ENCODE measurements at places on chromosomes 12 and 14. TPM values are rescaled to one million over a fixed set of nuclear protein-coding genes. Genes with fewer than 3 reads are reported as not detected.

The MYF5 gene
- not detected for total RNA-seq

The ACYP1 gene
- total RNA-seq = 9.1 TPM

The TMEM63C gene
- total RNA-seq = not detected

The LMNTD1 gene
- 1.9 TPM for total RNA-seq

The KRT83 gene
- total RNA-seq = not detected

The FSCB gene
- 0.12 TPM for total RNA-seq

The CLEC1B gene
- total RNA-seq = not detected

The C12orf60 gene
- 0.50 TPM for total RNA-seq

The SYT1 gene
- 2.3 TPM for total RNA-seq

The C3AR1 gene
- 0.12 TPM for total RNA-seq

The SDS gene
- total RNA-seq = not detected

The NPAS3 gene
- 1.4 TPM for total RNA-seq

The SSTR1 gene
- 22.0 TPM for total RNA-seq

The SFSWAP gene
- total RNA-seq = 26.7 TPM

The AICDA gene
- total RNA-seq = not detected

The RFX4 gene
- not detected for total RNA-seq

The ACAD10 gene
- 16.3 TPM for total RNA-seq

The SLC24A4 gene
- under 0.01 TPM for total RNA-seq

The CCDC60 gene
- not detected for total RNA-seq

The PRIMA1 gene
- total RNA-seq = not detected

The TPPP2 gene
- not detected for total RNA-seq

The TDRD9 gene
- 2.2 TPM for total RNA-seq

The GPN3 gene
- 17.1 TPM for total RNA-seq

The TAS2R13 gene
- total RNA-seq = 1.5 TPM

The SERPINA10 gene
- total RNA-seq = under 0.01 TPM

The GSG1 gene
- total RNA-seq = 0.12 TPM

The HOXC4 gene
- total RNA-seq = not detected

The B4GALNT1 gene
- total RNA-seq = 4.0 TPM

The PSMB11 gene
- not detected for total RNA-seq

The ABCD2 gene
- 0.33 TPM for total RNA-seq

The DTX1 gene
- total RNA-seq = under 0.01 TPM

The GALNT8 gene
- total RNA-seq = under 0.01 TPM

The GPR137C gene
- 0.44 TPM for total RNA-seq

The ENDOU gene
- total RNA-seq = under 0.01 TPM

The ANO4 gene
- 5.9 TPM for total RNA-seq

The SLC17A8 gene
- not detected for total RNA-seq

The ZDHHC17 gene
- 84.4 TPM for total RNA-seq

The ANKRD33 gene
- 0.11 TPM for total RNA-seq

The NAP1L1 gene
- total RNA-seq = 264 TPM

The PLBD1 gene
- 1.4 TPM for total RNA-seq

The TRPV4 gene
- 2.2 TPM for total RNA-seq
